ENCODE measurements at places on chromosomes 1 and 21. TPM values are rescaled to one million over a fixed set of nuclear protein-coding genes. Genes with fewer than 3 reads are reported as not detected.

The TPTE gene
- not detected for total RNA-seq

- DNase-seq, result no peak
These were observed 2.5 kb downstream of the PKP1 start for GRCh38 chr1:201285846-201286245.

The SLC1A7 gene
- not detected for total RNA-seq

- no peak for DNase-seq
These were observed 19.7 kb upstream of the ATP1B1 start for GRCh38 chr1:169086603-169087455.

DNA sequence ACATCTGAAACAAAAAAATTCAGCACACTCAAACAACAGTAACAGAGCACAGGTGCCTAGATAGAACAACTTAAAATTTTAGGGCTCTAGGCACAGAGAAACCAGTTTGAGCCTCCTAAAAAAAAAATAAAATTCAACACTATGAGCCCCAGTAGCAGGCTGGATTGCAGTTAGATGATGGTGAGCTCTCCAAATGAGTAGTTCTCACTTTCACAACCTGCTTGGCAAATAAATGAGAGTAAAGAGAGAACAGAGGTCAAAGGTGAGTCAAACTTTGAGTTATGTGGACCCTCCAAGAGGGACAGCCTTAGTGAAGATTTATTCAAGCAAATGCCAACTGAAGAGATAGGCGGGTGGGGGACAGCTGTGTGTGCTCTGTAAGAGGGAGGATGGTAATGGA lies 3.6 kb downstream of the BEND5 start:
- DNase-seq, result no peak

DNA sequence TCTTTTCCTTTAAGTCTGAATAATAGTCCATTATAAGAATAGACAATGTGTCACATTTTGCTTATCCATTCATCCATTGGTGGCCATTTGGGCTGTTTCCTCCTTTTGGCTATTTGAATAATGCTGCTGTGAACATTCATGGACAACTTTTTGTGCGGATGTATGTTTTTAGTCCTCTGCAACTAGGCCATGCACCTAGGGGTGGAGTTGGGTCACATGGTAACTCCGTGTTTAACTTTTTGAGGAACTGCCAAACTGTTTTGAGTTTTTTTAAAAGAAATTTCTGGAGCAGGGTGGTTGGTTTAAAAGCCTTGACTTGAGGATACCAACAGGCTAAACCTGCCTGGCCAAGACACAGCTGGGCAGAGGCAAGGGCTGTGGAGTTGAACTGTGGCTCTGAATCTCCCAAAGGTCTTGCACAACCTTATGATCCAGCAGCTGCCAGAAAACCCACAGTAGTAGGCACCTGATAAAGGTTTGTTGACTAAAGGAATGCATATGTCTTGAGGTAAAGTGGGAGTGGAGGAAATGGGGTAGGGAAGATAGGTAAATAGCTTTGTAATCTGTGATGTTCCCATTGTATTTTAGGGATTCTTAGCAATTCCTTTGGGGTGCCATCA lies 5.6 kb upstream of the RPTN start:
- no peak for DNase-seq

- no peak for DNase-seq
These were observed at the start of gene CDC42BPA for GRCh38 chr1:227318016-227318852. CDC42BPA (minus strand) TSS chr1:227318492; CDS start chr1:227317182, 1,310 bp downstream.

DNA sequence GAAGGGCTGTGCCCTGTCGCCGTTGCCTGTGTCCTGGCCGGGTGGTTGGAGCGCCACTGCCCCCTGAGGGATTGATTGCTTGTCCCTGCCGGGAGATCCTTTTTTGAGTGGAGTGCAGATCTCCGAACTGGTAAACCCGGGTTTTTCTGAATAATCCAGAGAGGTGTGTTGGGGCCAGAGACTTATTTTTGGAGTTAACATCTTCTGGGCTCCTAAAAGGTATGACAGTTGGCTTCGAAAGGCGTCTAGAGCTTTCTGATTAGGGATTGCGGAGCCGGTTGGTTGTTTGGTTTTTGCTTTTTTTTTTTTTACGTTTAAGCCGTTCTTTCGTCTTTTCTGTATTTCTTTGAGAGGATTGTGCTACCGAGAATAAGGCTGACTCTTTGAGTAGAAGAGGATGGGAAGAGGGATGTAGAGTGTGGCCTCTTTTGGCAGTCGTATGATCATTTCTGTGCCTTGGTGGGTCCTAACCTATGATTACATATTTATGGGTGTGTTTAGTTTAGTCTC lies 756 bp downstream of the RLF start:
- no peak for DNase-seq

DNA sequence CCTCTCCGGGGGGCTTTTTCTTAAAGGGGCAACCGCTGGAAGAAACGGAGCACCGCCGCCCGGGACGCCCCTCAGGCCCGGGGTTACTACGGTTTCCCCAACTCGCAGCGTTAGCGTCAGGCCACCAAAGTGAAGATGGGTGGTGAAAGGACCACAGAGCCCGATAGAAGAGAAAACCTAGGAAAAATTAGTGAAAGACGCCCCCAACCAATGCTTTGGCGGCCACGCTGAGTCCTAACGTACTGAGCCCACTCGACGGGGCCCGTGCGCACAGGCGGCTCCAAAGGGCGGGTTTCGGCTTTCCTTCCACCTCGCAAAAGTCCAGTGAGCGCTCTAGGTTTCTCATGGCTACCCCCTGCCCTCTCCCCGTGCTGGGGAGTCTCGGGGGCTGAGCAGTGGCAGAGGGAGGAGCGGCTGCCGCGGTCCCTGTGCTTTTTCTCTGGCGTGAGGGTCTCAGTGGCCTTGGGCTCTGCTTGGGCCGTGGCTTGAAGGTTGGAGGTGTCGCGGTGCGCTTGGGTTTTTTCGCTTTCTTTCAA lies 12.2 kb upstream of the SPEN start:
- DNase-seq, result no peak

DNA sequence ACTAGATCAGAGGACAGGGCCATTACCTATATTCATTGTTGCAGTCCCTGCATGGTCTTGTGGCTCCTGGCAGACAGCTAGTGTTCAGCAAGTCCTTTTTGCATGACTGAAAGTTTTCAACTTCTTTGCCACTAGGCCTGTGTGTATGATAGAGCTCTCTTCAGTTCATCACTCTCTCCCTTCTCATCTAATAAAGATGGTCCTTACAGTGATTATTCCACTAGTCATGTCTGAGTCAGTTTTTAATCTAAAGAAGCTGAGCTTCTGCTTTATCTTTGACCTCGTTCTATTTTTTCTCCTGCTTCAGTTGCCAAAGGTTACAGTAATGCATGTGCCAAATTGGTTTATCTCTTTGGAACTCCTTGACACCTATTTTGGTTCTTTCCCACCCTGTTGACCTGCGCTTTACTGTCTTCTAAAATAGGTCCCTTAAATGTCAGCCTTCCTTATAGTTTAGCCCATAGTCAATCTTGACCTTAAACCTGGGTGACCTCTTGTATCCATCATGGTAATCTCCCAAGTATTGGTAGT lies 6.4 kb downstream of the CXADR start:
- DNase-seq, result no peak

The CDCA8 gene
- total RNA-seq, result 10.0 TPM

- no peak for DNase-seq
These were observed 65.8 kb upstream of the RGL1 start for GRCh38 chr1:183739082-183739481.

- no peak for DNase-seq
These were observed 152.4 kb downstream of the TOMM20 start for GRCh38 chr1:234975941-234976860.

The SAMD11 gene
- total RNA-seq, result not detected

The FCRL4 gene
- not detected for total RNA-seq

The SPRR3 gene
- total RNA-seq, result not detected

GRCh38 chr1:7000720-7001119 lies 215.5 kb downstream of the CAMTA1 start:
- DNase-seq, result no peak

DNA sequence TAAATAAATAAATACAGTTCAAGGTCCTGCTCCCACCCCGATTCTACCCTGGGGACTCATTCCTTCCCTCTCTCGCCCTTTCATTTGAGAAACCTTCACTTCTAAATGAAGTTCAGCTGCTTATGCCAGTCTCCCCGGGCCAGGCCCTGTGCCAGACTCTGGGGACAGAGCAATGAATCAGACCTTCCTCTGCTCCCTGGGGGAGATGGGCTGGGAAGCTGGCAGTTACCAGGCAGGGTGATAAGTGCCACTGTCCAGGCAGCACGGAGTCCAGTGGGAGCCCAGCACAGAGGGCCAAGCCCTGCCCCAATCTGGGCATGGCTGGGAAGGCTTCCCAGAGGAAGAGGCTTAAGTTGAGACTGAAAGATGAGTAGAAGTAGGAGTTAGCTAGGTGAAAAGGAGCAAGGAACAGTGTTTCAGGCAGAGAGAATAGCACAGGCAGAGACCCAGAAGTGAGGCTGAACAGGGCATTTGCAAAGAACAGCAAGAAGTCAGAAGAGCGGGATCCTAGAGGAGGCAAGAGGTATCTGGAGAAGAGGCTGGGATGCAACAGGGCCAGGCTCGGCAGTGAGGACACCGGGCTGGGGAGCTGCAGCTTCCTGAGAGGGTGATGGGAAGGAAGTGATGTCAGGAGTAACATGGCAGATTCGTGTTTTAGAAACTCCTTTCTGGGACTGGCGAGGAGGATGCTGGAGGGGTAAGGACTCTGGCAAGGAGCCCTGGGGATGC lies 13.5 kb downstream of the KCNQ4 start:
- no peak for DNase-seq

The IFI16 gene
- 196 TPM for total RNA-seq

- DNase-seq, result no peak
These were observed 12.1 kb upstream of the TSPEAR start for GRCh38 chr21:44723177-44724131.

- DNase-seq, result no peak
These were observed 31.0 kb upstream of the CLDN14 start for GRCh38 chr21:36510911-36511310.

DNA sequence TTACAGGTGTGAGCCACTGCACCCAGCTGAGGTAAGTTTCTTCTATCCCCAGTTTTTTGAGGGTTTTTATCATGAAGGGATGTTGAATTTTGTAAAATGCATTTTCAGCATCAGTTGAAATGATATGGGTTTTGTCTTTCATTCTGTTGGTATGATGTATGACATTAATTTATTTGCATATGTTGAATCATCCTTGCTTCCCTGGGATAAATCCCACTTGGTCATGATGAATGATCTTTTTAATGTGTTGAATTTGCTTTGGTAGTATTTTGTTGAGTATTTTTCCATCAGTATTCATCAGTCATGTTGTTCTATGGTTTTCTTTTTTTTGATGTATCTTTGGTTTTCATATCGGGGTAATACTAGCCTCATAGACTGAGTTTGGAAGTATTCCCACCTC lies 141.0 kb downstream of the RPS6KC1 start:
- no peak for DNase-seq

- no peak for DNase-seq
These were observed 221.8 kb downstream of the TTLL7 start for GRCh38 chr1:83776913-83777757.

GRCh38 chr1:108551137-108551862 lies 8.6 kb upstream of the EEIG2 start:
- DNase-seq, result no peak

The AMPD1 gene
- not detected for total RNA-seq

The SLC16A4 gene
- 0.11 TPM for total RNA-seq

GRCh38 chr1:47751193-47751592 lies 246.0 kb downstream of the TRABD2B start:
- DNase-seq, result no peak

- peak; percentile 33 for DNase-seq
These were observed 26.9 kb downstream of the RPL5 start for GRCh38 chr1:92858564-92859399.

GRCh38 chr21:16291296-16291695 lies 561.5 kb downstream of the USP25 start:
- no peak for DNase-seq

The CCDC30 gene
- 0.89 TPM for total RNA-seq

The CYP4Z1 gene
- total RNA-seq, result not detected

- DNase-seq, result no peak
These were observed 13.2 kb downstream of the TMEM81 start for GRCh38 chr1:205071028-205071409.

DNA sequence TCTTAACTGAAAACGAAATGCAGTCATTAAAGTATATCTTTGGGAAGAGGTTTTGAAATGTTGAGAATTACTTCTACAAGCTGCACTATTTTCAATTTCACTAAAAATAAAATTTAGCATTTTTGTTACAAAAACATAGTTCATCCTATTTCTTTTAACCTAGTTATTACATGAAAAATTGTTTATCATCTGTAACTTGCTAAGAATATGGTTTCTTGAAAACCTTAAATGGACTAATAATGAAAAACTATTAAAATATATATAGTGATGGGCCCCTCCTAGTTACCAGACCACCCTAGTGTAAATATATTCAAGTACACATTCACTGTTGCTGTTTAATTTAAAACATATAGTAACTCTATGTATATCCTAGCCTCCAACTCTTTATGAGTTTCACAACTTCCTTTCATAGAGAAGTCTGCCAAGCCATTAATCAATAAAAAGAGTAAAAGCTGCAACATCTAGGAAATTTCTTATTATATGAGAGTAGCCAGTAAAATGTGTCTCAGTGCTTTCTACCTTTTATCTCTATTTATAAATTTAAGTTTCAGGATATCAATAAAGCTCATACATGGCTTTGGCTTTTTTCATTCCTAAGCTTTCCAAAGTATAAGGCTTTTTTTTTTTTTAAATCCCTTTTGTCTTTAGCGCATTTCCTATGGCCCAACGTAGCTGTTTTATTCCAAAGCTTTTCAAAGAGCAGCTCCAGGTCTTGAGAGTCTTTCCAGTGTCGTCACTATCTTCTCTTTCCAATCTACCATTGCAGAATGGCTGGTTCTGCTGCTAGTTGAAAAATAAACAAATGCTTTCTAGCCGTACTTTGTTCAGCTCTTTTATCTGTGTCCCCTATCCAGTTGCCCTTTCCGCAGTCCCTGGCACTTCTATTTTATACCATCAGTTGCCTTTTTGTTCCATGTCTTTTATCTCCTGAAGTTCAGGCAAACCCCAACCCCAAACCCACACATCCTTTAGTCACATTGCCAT lies 6.5 kb downstream of the IRF2BP2 start:
- DNase-seq, result no peak

The SLC9C2 gene
- not detected for total RNA-seq

DNA sequence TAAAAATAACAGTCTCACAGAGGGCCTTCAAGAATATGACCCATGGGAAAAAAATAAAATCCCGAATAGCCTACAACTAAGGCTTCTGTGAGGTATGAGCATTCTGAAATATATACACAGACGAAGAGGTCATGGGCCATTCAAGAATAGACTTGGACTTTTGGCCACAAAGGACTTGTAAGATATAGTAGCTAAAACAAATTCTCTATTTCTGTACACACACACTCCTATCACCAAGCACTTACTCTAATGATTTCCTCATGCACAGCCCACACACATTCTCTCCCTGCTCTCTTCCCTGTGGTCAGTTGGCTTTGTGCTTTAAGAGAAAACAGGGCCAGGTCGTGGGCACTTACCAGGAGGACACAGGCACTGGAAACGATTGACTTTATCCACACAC lies 69.7 kb upstream of the ADAM30 start:
- no peak for DNase-seq

- no peak for DNase-seq
These were observed 7.9 kb downstream of the CCNL2 start for GRCh38 chr1:1391225-1391624.

GRCh38 chr1:206491616-206492015 lies 15.7 kb upstream of the RASSF5 start:
- DNase-seq, result no peak

Data from activated T-cell treated with anti-CD3 and anti-CD28 coated beads, Interleukin-2, amount 50 U/mL, for 4 hours (primary cell).